ENCODE measurements at places on chromosomes 3 and 15.
A peak's percentile ranks its signal among the peaks of the same experiment; 100 is the strongest.

- DNase-seq = no peak
- no peak overlapping the region for H3K4me3 ChIP-seq
- peaks cover 28% of the 10 kb centered on the region for H3K27me3 ChIP-seq
Measured at GRCh38 chr15:43293432-43293831, 26.7 kb upstream of the TGM5 start.

GRCh38 chr3:114551770-114552526 lies 258.1 kb downstream of the TIGIT start:
- peaks cover 2% of the 10 kb centered on the region for H3K36me3 ChIP-seq
- no peaks in the 10 kb centered on the region for H3K27me3 ChIP-seq
- H3K27ac ChIP-seq = no peak overlapping the region
- DNase-seq = no peak
- no peak overlapping the region for H3K4me3 ChIP-seq

- no peak overlapping the region for H3K4me3 ChIP-seq
- no peaks in the 10 kb centered on the region for H3K4me1 ChIP-seq
- no peaks in the 10 kb centered on the region for H3K27me3 ChIP-seq
- DNase-seq = no peak
- no peak overlapping the region for H3K27ac ChIP-seq
Measured at GRCh38 chr3:194952841-194953241, 267.2 kb downstream of the FAM43A start.

- peaks cover 3% of the 10 kb centered on the region for H3K36me3 ChIP-seq
- no peak overlapping the region for H3K4me3 ChIP-seq
- H3K4me1 ChIP-seq = peaks cover 37% of the 10 kb centered on the region
- peak; percentile 17 for DNase-seq
Measured at GRCh38 chr3:143831208-143831607, 17.1 kb downstream of the SLC9A9 start.

GRCh38 chr3:116440196-116440595 lies 5.1 kb downstream of the LSAMP start:
- no peaks in the 10 kb centered on the region for H3K36me3 ChIP-seq
- H3K4me1 ChIP-seq = no peaks in the 10 kb centered on the region
- no peak overlapping the region for H3K4me3 ChIP-seq
- DNase-seq = no peak
- peaks cover 14% of the 10 kb centered on the region for H3K27me3 ChIP-seq

DNA sequence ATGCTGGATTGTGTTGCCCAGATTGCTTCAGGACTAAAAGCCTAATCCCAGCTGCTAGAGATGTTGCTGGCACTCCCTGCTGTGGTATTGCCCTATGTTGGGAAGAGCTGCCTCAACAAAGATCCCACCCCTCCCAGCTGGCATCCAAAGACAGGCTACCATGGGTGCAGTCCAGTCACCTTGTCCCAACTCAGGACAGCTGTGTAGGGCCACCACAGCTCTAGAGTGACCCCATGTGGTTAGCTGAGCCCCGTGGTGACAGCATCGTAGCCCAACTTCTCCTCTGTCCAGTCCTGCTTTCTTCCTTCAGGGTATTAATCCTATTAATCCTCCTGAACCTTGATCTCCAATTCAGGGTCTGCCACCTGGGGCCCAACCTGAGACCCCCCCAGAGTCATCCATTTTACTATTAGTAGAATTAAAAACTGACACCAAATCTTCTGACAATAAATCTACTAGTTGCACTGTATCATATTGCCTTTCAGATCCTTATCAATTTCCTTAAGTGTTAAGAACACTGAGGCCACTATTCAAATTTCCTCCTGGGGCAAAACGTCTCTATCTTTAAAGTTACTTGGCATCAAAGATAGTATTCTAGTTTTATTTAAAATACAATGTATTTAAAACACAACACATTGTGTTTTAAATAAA lies 83.5 kb downstream of the AQP9 start:
- peaks cover 4% of the 10 kb centered on the region for H3K27me3 ChIP-seq
- DNase-seq = peak; percentile 28
- H3K27ac ChIP-seq = no peak overlapping the region
- H3K4me3 ChIP-seq = no peak overlapping the region
- no peaks in the 10 kb centered on the region for H3K36me3 ChIP-seq

- no peak overlapping the region for H3K27ac ChIP-seq
- peaks cover 4% of the 10 kb centered on the region for H3K27me3 ChIP-seq
- DNase-seq = no peak
- H3K36me3 ChIP-seq = no peaks in the 10 kb centered on the region
Measured at GRCh38 chr3:131353016-131353877, 28.3 kb upstream of the NUDT16 start.

DNA sequence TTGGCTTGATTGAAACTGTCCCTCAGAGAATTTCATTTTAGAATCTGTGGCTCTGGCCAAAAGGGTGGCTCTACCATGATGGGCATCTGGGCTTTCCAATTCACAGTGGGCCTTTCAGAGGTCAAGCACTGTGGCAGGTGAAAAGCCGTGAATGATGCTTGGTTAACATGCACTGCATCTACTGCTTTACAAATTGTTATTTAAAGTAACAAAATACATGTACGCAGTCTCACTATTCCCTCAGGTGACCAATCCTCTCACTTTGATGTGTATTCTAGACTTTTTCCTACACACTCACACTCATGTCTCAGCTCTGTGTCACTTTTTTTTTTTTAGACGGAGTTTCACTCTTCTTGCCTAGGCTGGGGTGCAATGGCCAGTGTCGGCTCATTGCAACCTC lies 70.5 kb downstream of the MGLL start:
- H3K36me3 ChIP-seq = no peaks in the 10 kb centered on the region
- H3K4me1 ChIP-seq = peaks cover 29% of the 10 kb centered on the region
- H3K27ac ChIP-seq = no peak overlapping the region
- no peaks in the 10 kb centered on the region for H3K27me3 ChIP-seq
- DNase-seq = no peak
- no peak overlapping the region for H3K4me3 ChIP-seq

DNA sequence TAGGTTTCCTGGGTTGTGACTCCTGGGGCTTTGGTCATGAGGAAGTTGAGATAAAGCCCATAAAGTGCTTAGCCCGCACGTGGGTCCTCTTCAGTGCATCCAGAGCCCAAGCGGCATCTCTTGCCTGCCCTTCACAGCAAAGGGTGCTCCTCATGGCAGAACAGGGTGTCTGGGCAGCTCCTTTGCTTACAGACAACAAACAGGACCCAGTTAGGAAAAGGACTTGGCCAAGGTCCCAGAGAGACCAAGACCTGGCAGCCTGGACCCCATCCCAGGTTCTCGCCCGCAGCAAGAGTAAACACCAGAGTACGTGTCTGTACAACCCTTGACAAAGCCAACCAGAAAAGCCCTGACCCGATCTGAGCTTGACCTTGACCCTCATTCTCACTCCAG lies 27.0 kb downstream of the ALS2CL start:
- H3K36me3 ChIP-seq = no peaks in the 10 kb centered on the region
- no peaks in the 10 kb centered on the region for H3K27me3 ChIP-seq
- no peak overlapping the region for H3K27ac ChIP-seq
- H3K4me3 ChIP-seq = no peak overlapping the region
- H3K4me1 ChIP-seq = no peaks in the 10 kb centered on the region

GRCh38 chr15:67166280-67167009 lies 88.0 kb downstream of the AAGAB start:
- peak overlapping the region; percentile 44 for H3K27ac ChIP-seq
- H3K36me3 ChIP-seq = peaks cover 16% of the 10 kb centered on the region
- no peak overlapping the region for H3K4me3 ChIP-seq
- DNase-seq = no peak
- H3K27me3 ChIP-seq = no peaks in the 10 kb centered on the region
- H3K4me1 ChIP-seq = peaks cover 5% of the 10 kb centered on the region

DNA sequence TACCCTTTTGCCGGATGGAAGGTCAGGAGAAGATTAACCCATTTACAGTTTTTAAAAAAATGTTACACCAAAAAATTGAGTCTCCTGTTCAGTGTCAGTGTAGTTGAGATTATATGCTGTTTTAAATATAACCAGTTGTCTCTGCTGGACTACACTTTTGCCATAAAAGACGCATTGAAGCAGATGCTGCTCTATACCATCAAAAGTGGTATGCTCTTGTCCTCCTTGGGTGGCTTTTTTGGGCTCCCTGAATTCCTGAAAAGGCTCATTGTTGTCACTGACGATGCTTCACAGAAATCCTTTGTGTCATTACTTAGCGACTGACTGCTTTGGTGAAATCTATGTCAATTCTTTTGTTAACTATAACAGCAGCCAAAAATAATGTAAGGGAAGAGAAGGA lies 133.9 kb upstream of the SKOR1 start:
- no peak overlapping the region for H3K4me3 ChIP-seq
- H3K36me3 ChIP-seq = peaks cover 17% of the 10 kb centered on the region
- DNase-seq = no peak

DNA sequence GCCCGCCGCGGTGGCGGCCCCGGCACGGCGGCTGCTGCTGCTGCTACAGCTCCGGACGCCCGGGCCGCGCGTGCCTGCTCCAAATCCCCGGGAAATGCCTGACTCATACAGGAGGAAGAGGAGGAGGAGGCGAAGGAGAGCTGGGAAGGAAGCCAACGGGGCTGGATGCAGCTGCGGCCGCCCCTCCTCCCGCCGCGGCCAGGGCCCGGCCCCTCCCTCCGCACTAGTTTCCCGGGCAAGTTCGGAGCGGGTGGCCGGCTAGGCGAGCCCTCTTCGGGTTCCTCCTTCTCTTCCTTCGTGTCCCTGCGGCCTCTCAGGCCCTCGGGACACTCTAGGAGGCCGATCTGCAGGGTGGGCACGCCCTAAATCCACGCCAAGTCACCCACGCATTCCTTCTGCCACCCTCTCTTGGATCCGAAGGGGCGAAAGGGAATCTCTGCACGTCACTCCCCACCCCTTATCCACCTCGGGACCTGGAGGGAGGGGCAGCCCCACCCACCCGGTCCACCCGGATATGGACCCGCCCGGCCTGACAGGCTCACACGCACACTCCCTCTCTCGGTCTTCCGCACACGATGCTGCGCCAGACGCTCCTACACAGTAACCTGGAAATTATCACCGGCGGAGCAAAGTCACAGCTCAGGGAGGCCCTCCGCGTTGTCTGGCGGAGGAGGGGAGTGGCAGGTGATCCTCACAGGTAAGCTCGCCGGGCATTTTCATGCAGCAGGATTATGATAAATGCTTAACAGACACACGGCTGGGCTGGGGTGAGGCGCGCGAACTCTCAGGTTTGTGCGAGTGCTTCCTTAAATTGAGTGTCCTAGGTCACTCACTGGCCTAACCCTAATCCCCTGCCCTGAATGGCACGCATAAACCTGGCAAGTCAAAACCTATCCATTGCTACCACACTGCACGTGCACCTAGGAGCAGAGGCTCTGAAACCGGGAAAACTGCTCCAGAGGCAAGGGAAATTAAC lies at the start of the genes OSBPL10 and ZNF860:
OSBPL10 (minus strand) TSS at position 57 of the 976 bp plus-strand sequence. CDS start 83 bp downstream, outside the sequence.
ZNF860 (plus strand) TSS at position 545 of the 976 bp plus-strand sequence. CDS start 7,330 bp downstream, outside the sequence.
- no peaks in the 10 kb centered on the region for H3K36me3 ChIP-seq
- peaks cover 26% of the 10 kb centered on the region for H3K4me1 ChIP-seq
- H3K27me3 ChIP-seq = peaks cover 38% of the 10 kb centered on the region
- no peak within 1 kb of the TSS for H3K27ac ChIP-seq
- peak within 1 kb of the TSS; percentile 78 for H3K4me3 ChIP-seq
- DNase-seq = peak; percentile 35

DNA sequence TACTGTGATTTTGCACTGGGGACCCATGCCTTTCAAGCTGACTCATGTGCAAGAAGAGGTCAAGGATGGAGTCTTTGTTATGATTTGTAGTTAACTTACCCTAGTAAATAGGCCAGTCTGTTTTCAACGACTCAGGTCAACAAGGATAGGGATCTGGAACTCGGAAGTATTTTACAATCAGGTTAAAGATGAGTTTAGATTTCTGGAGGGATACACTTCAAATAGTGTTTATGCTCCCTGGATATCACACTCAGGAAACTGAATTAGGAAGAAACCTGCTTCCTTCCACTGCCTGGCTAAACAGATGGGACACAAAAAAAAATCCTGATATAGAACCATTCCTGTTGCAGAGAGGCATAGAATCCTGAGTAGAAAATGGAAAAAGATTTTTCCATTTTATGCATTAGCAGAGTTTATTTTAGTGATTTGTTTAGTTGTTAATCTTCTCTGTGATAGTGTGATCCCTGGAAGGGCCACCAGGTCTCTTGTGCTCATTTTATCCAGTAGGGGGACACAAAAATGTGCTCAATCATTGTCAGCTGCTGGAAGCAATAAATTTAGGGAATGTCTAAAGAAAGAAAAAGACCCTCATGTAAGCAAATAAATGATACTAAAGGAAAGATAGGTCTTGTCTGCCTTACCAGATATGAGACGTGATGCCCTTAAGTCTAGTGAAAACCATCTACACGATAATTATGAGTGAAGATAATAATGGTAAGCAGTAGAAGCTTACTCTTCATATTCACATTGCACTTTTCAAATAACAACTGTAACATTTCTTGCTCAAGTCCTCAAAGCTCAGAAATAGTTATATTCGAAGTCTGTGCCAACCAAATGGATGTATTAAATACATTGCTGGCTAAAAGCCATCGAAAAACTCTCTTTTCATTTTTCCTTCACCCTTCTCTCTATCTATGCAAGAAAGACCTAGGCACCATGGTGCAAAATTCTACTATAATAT lies 452.1 kb upstream of the KCNMB2 start:
- H3K36me3 ChIP-seq = no peaks in the 10 kb centered on the region
- peak; percentile 9 for DNase-seq
- peaks cover 41% of the 10 kb centered on the region for H3K4me1 ChIP-seq
- H3K27me3 ChIP-seq = no peaks in the 10 kb centered on the region
- H3K4me3 ChIP-seq = no peak overlapping the region

- H3K36me3 ChIP-seq = no peaks in the 10 kb centered on the region
- no peak for DNase-seq
- H3K27ac ChIP-seq = no peak overlapping the region
- H3K4me3 ChIP-seq = no peak overlapping the region
- peaks cover 3% of the 10 kb centered on the region for H3K27me3 ChIP-seq
- H3K4me1 ChIP-seq = no peaks in the 10 kb centered on the region
Measured at GRCh38 chr3:14562121-14562890, 22.2 kb upstream of the GRIP2 start.

GRCh38 chr15:58951388-58952007 lies 18.0 kb upstream of the SLTM start:
- H3K4me1 ChIP-seq = peaks cover 11% of the 10 kb centered on the region
- no peaks in the 10 kb centered on the region for H3K36me3 ChIP-seq
- DNase-seq = no peak
- no peak overlapping the region for H3K27ac ChIP-seq
- no peak overlapping the region for H3K4me3 ChIP-seq

- H3K27me3 ChIP-seq = peaks cover 6% of the 10 kb centered on the region
- no peaks in the 10 kb centered on the region for H3K36me3 ChIP-seq
- no peak overlapping the region for H3K27ac ChIP-seq
- H3K4me3 ChIP-seq = no peak overlapping the region
- no peaks in the 10 kb centered on the region for H3K4me1 ChIP-seq
- no peak for DNase-seq
Measured at GRCh38 chr3:140023616-140024530, 88.9 kb downstream of the CLSTN2 start.

DNA sequence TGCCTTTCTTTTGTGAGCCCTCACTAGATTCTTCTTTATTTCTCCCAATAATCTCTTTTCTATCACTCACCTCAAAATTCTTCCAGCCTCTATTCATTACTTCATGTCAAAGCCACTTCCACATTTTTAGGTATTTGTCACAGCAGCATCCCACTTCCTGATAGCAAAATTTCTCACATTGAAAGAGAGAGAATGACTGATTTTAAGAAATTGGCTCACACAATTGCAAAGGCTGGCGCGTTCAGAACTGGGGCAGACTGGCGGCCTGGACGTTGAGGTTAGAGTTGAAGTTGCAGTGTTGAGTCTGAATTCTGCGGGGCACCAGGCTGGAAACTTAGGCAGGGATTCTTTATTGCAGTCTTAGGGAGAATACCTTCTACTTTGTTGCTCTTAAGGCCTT lies 117.9 kb downstream of the LRRC28 start:
- H3K36me3 ChIP-seq = peaks cover 26% of the 10 kb centered on the region
- peaks cover 25% of the 10 kb centered on the region for H3K4me1 ChIP-seq
- H3K27me3 ChIP-seq = no peaks in the 10 kb centered on the region
- peak overlapping the region; percentile 13 for H3K27ac ChIP-seq

- no peak overlapping the region for H3K27ac ChIP-seq
- H3K36me3 ChIP-seq = no peaks in the 10 kb centered on the region
- no peak overlapping the region for H3K4me3 ChIP-seq
- peaks cover 5% of the 10 kb centered on the region for H3K27me3 ChIP-seq
Measured at GRCh38 chr15:65330934-65331645, 26.6 kb downstream of the RNU5B-1 start.

Measured in activated naive CD4-positive, alpha-beta T cell treated with anti-CD3 and anti-CD28 coated beads for 36 hours (primary cell).